ENCODE measurements at places on chromosomes 13 and 19. TPM values are rescaled to one million over a fixed set of nuclear protein-coding genes. Genes with fewer than 3 reads are reported as not detected.

The F2RL3 gene
- total RNA-seq: 0.67 TPM

GRCh38 chr13:29684441-29684840 is 89.0 kb upstream of the SLC7A1 start:
- no peak for DNase-seq

The POSTN gene
- 5.1 TPM for total RNA-seq

DNA sequence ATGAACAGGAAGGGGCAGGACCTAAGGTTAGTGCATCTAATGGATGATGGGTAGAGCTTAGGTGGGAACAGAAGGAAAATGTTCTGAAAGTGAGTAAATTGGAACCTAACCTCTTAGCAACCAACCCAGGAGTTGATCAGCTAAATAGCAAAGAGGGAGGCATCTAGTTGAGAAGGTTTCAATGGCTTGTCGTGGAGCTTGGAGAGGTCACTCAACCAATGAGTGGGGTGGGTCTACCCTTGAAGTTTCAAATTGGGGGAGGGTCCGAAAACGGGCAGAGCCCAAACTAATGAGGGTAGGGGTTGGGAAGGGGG is 5.7 kb upstream of the SHKBP1 start:
- DNase-seq: no peak

GRCh38 chr19:48539503-48540096 is 12.4 kb upstream of the SULT2B1 start:
- DNase-seq: peak; percentile 65

Measured in cardiac muscle cell (in vitro differentiated cells and primary cell).